Thyroid gland (tissue), 4 donors: ENCODE measurements at places on chromosomes 1 and 21. TPM values are rescaled to one million over a fixed set of nuclear protein-coding genes. Genes with fewer than 3 reads are reported as not detected.

GRCh38 chr1:63674238-63674864 is 81.1 kb downstream of the PGM1 start:
- H3K4me3 ChIP-seq = no peak overlapping the region
- DNase-seq = peak; percentile 80
- no peaks in the 10 kb centered on the region for H3K36me3 ChIP-seq
- H3K4me1 ChIP-seq = peaks cover 14% of the 10 kb centered on the region
- H3K27me3 ChIP-seq = no peaks in the 10 kb centered on the region
- peak overlapping the region; percentile 48 for H3K27ac ChIP-seq

GRCh38 chr1:239392271-239392670 is 5.9 kb downstream of the CHRM3 start:
- no peak overlapping the region for H3K4me3 ChIP-seq
- no peaks in the 10 kb centered on the region for H3K27me3 ChIP-seq
- H3K27ac ChIP-seq = no peak overlapping the region
- no peaks in the 10 kb centered on the region for H3K4me1 ChIP-seq
- no peak for DNase-seq

DNA sequence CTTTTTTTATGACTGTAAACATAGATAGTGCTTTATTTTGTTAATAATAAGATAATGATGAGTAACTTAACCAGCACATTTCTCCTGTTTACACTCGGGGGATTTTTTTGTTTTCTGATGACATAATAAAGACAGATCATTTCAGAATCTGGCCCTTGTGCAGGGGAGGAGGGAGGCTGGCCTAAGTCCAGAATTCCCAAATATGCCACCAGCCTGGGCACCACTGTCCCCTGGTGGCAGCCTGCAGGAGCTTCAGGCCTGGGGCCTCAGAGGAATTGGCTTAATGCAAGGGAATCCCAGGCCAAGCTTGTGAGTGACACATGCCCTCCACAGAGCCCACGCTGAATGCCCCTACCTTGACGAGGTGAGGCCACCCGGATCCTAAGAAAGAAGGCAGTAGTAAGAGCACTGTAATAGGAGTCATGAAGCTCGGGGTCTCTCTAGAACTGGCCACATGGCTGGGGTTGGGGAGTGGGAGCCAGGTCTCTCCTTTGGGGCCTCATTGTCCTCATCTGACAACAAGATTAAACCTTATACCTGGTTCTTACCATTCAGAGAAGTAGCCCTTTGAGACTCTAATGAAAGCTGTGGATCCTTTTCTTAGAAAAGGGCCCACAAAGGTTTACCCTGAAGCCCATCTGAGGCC is 24.1 kb downstream of the ETNK2 start:
- no peak overlapping the region for H3K27ac ChIP-seq
- no peaks in the 10 kb centered on the region for H3K27me3 ChIP-seq
- H3K36me3 ChIP-seq = peaks cover 34% of the 10 kb centered on the region

DNA sequence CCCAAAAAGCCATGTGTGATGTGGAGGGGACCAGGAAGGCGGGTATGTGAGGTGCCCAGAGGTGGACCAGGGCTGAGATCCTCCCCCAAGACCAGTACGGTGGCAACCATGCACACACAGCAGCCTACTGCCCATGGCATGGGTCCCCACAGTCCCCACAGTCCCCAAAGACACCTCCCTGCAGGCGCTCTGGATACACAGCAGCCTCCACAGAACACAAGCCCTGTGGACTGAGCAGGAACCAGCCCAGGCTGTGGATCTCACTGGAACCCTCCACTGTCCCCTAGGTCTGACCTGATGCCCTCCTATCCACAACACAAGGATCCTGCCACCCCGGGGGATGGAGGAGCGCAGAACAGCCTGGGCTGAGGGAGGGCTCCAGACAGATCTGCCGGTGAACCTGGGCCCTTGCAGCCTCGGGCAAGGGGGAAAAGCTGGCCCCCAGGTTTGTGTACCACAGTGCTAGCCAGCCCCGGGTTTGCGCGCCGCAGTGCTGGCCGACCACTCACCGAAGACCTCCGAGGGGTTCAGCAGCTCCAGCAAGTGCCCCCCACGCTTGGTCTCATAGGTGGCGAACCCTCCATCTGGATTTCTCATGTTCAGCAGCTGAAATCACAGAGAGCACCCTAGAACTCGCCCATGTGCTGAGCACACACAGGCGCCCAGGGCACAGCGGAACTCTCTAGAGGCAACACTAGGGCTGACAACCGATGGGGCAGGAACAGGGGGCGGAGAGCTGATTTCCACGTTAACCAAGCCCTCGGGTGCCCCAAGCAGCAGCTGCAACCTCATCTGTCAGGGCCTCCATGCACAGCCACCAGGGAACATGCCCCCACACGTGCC is 22.1 kb upstream of the SPATC1L start:
- no peak overlapping the region for H3K27ac ChIP-seq
- H3K36me3 ChIP-seq = peaks cover 9% of the 10 kb centered on the region
- no peaks in the 10 kb centered on the region for H3K27me3 ChIP-seq
- no peak for DNase-seq
- H3K4me3 ChIP-seq = no peak overlapping the region
- H3K4me1 ChIP-seq = no peaks in the 10 kb centered on the region

The PLA2G4A gene
- total RNA-seq = 4.9 TPM
